ENCODE measurements at places on chromosomes 16 and 17.

- DNase-seq: no peak
Observed at GRCh38 chr17:42681976-42682721, at the start of gene CNTNAP1. Gene CNTNAP1 (plus strand): TSS chr17:42682531. CDS start chr17:42682830, 299 bp downstream.

DNA sequence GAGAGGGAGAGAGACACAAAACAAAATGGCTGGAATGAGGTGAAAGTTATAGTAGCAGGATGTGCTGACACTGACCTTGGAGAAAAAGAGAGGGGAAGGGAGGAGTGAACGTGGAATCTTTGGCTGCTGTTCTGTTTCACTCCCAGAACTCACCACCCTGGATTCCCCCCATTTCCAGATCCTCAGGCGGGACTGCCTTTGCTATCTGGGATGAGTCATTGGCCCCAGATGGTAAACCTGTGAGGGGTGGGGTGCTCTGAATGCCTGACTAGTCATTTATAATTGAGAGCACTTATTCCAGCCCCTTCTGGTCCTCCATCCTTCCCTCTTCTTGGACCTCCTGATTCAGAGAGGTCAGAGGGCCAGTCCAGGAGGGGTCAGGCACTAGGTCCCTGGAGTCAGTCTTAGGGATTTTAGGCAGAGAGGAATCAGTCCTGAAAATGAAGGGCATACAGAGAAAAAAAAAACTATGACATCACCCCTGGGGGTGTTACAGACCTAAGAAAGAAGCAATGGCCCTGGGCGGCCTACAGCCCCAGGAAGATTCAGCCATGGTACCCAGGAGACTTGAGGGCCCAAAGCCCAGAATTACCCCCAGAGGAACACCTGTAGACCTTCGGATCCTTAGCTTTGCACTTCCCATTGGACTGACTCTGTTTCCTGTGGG lies 2.2 kb upstream of the ZG16 start:
- DNase-seq: no peak

DNA sequence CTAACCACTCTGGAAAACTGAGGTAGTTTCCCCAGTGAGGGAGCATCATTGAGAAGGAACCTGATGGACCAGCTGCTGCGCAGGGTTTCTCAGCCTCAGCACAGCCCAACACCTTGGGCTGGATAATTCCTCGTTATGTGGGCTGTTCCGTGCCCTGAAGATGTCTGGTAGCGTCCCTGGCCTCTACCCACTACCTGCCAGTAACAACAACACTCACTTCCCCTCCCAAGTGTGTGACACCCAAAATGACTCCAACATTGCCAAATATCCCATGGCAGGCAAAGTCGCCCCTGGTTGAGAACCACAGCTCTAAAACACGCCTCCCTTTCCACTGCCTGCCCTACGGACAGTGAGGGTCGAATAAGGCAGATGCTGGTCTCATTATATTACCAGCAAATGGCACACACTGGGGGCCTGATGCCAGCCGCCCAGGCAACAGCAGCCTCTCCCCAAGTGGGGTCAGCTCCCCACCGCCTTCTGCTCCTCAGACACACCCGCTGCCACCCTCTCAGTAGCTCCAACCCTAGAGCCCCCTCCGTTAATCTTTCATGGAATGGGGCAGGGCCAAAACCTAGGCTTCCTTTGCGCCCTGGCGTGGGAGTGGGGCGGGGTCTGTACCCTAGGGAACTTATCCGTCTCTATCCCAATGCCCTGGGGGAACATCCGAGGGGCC lies 1.0 kb downstream of the RHBDF2 start:
- DNase-seq: no peak

- DNase-seq: no peak
Observed at GRCh38 chr16:69323415-69323814, 7.0 kb downstream of the PDF start.

DNA sequence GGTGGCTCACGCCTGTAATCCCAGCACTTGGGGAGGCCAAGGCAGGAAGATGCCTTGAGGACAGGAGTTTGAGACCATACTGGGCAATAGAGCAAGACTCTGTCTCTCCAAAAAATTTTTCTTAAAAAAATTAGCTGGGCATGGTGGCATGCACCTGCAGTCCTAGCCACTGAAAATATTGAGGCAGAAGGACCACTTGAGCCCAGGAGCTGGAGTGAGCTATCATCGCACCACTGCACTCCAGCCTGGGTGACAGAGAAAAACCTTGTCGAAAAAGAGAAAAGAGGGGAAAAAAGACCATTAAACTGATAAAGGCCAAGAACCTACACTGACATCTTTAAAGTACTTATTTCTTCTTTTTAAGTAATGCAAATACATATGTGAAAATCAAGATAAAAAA lies 53.4 kb upstream of the ITGA2B start:
- DNase-seq: no peak

GRCh38 chr16:73216932-73217331 lies 169.0 kb upstream of the ZFHX3 start:
- DNase-seq: no peak

GRCh38 chr17:40443988-40444899 lies 994 bp downstream of the IGFBP4 start:
- DNase-seq: no peak

GRCh38 chr16:58455750-58456149 lies 44.2 kb upstream of the NDRG4 start:
- DNase-seq: no peak

DNA sequence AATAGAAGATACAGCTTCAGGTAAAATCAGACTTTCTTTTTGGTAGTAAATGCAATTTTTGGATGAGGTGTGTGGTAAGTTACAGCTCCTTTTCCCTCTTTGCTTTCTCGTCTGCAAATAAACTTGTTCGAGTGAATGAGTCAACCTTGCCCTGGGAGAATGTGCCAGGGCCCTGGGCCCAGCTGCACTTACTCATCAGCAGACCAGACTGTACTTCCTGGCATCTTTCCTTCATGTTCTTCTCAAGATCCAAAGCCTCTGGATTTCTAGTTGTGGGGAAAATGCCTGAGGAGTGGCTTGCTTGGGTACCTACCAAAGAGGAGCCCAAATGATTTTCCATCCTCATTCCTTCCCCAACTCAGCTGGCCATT lies 5.4 kb upstream of the G6PC1 start:
- no peak for DNase-seq

DNA sequence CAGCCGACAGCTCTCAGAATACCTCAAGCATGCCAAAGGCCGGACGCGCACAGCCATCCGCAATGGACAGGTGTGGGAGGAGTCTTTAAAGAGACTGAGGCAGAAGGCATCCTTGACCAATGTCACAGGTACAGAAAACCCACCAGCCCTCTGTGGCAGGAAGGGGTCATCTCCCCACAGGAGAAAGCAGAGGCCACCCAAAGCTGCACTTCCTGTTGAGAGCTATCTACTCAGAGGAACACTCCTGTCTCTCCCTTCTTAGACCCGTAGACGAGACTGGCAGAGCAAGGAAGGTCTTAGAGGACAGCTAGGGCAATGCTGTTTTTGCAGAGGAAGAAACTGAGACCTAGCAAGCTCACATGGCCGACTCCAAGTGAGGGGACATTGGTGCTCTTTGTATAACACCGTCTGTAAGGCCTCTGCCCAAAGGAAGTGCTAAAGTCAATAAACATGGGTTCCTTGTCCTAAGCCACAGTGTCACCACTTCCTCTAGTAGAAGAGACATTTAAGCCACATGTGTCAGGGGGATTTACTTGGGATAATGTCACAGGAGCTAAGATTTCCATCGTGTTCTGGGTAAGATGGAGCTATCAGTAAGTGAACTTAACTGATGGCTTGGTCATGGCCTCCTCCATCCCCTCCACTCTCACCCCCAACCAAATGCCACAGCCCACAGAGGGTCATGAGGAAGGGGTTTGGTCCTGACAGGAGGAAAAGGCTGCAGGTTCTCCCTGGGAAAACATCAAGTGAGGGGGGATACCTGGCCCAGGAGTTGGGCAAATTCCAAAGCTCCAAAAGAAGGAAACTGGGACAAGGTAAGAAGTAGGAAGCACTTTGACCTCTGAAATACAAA lies 9.4 kb downstream of the LPO start:
- DNase-seq: no peak

DNA sequence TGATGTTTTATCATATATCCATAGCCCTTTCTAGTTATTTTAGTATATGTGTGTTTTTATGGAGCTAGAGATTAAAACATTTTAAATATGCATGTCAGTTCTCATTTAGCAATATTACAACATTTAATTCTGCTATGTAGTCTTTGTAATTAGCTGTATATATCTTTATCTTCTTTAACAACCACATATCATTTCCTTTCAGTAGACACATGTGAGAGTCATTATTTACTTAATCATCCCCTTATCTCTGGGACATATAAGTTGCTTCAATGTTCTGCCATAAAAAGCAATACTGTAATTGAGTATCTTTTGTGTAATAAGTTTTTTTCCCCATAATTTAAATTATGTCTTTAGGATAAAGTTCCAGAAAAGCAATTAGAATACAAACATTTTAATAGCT lies 52.0 kb upstream of the CLEC3A start:
- no peak for DNase-seq

DNA sequence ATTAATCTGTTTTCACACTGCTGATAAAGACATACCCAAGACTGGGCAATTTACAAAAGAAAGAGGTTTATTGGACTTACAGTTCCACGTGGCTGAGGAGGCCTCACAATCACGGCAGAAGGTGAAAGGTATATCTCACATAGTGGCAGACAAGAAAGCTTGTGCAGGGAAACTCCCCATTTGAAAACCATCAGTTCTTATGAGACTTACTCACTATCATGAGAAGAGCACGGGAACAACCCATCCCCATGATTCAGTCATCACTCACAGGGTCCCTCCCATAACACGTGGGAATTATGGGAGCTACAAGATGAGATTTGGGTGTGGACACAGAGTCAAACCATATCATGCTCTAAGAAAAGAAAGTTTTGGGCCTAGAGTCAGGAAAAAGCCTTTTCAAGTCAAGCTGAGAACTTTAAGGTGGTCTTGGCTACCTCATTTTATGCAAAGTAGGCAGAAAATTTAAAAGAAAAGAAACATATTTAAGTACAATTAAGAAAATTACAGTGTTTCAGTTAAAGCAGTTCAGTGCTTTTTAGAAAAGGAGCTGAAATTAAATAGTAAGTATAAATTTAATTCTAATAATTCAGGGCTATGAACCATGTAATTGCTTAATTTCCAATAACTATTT lies 24.9 kb upstream of the CRYM start:
- no peak for DNase-seq

DNA sequence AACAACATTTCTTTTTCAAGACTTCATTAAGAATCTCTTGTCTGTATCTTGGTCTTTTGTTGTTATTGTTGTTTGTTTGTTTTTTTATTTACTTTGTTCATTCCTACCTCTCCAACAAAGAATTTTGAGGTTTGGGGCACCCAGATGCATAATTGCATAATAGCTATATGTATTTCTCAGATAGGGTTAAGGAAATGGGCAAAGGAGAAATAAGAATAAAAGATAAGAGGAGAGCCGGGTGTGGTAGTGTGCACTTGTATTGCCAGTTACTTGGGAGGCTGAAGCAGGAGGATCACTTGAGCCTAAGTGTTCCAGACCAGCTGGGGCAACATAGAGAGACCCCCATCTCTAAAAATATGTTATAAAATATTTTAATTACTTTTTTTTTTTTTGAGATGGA lies 30.5 kb downstream of the CDH1 start:
- no peak for DNase-seq

DNA sequence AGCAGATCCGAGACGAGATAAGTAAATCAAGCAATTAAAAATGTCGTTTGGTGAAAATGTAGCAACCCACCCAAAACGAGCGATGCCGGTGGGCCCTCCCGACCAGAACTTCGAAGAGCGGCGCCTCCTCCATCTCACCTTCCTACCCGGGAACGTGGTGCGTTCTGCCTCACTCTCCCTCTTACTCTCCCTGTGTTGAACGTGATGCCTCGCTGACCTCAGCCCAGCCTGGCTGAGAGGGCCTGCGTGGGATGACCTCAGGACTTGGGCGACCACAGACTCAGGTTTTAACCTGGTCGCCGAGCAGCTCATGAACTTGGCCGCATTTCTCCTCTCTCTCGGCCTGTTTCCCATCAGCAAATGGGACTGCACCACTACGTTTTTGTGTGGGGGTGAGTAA lies 69.7 kb upstream of the RPL38 start:
- DNase-seq: no peak

GRCh38 chr17:13410874-13411273 lies 190.9 kb downstream of the HS3ST3A1 start:
- no peak for DNase-seq

DNA sequence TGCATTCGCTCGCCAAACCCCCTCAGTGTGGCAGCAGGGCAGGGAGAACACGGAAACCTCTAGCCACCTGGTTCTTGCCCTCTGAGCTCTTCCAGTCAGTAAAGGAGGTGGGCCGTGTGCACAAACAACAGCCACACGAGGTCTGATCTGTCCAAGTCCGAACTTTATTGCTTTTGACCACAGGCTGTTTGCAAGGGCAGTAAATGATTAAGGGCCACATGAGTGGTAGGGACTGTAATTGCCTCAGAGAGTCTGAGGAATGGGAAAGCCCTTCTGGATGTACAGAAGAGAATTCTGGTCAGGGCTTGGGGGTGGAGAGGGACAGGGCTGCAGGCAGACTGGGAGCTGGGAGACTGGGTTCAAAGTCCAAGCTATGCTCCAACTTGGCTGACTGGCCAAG lies 75.7 kb upstream of the LHX1 start:
- DNase-seq: no peak

- no peak for DNase-seq
Observed at GRCh38 chr17:78248051-78248914, 16.9 kb downstream of the TMEM235 start.

DNA sequence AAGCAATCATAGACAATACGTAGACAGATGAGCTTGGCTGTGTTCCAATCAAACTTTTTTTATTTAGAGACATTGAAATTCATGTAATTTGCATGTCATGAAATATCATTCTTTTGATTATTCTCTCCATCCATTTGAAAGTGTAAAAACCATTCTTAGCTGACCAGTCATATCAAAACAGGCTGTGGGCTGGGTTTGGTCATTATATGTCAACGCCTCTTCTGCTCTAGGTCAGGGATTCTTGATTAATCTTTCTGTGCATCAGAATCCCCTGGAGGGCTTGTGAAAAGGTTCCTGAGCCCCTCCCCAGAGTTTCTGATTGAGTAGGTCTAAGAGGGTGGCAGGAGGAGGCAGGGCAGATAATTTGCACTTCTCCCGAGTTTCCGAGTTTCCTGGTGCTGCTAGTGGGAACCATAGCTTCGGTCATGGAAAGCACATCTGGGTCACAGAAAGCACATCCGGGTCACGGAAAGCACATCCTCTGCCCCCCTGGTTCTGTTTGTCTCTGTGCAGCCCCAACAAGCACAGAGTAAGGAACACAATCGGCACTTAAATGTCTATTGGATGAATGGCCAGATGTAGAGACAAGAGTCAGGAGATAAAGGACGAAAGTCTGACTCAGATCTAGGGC lies 16.4 kb downstream of the PIMREG start:
- DNase-seq: no peak

All from stimulated activated CD4-positive, alpha-beta T cell treated with anti-CD3 and anti-CD28 coated beads, Interleukin-1b, Interleukin-23, amount 100 ng/mL, for 1 hour (primary cell).